Nephron progenitor cell (in vitro differentiated cells): ENCODE measurements at places on chromosomes 13 and 19.

GRCh38 chr13:77544758-77545338, 9.3 kb downstream of the SCEL start:
- no peaks in the 10 kb centered on the region for H3K36me3 ChIP-seq
- DNase-seq, result no peak
- H3K4me1 ChIP-seq, result peaks cover 4% of the 10 kb centered on the region
- peaks cover 6% of the 10 kb centered on the region for H3K27me3 ChIP-seq

GRCh38 chr13:99381766-99382165, 74.6 kb upstream of the GPR183 start:
- H3K27me3 ChIP-seq, result no peaks in the 10 kb centered on the region
- peaks cover 24% of the 10 kb centered on the region for H3K4me1 ChIP-seq
- peaks cover 62% of the 10 kb centered on the region for H3K36me3 ChIP-seq

- H3K4me1 ChIP-seq, result no peaks in the 10 kb centered on the region
- no peaks in the 10 kb centered on the region for H3K36me3 ChIP-seq
- no peak for DNase-seq
- H3K27me3 ChIP-seq, result no peaks in the 10 kb centered on the region
- no peak overlapping the region for H3K27ac ChIP-seq
Measured at GRCh38 chr19:56670961-56671612, 470 bp downstream of the ZNF835 start.

DNA sequence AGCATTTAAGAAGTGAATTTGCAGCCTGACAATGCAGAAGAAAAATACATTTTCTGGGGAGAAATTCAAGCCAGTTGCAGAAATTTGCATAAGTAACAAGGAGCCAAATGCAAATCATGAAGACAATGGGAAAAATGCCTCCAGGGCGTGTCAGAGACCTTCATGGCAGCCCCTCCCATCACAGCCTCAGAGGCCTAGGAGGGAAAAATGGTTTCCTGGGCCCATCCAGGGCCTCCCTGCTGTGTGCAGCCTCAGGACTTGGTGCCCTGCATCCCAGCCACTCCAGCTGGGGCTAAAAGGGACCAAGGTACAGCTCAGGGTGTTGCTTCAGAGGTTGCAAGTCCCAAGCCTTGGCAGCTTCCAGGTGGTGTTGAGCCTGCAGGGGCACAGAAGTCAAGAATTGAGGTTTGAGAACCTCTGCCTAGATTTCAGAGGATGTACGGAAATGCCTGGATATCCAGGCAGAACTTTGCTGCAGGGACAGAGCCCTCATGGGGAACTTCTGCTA, 16.7 kb upstream of the ITM2B start:
- no peak overlapping the region for H3K27ac ChIP-seq
- no peaks in the 10 kb centered on the region for H3K36me3 ChIP-seq
- H3K4me1 ChIP-seq, result peaks cover 5% of the 10 kb centered on the region
- H3K4me3 ChIP-seq, result no peak overlapping the region

- H3K4me1 ChIP-seq, result no peaks in the 10 kb centered on the region
- H3K4me3 ChIP-seq, result no peak overlapping the region
- no peak overlapping the region for H3K27ac ChIP-seq
- H3K27me3 ChIP-seq, result peaks cover 3% of the 10 kb centered on the region
- H3K36me3 ChIP-seq, result no peaks in the 10 kb centered on the region
Measured at GRCh38 chr19:21786936-21787335, 19.6 kb upstream of the ZNF100 start.

DNA sequence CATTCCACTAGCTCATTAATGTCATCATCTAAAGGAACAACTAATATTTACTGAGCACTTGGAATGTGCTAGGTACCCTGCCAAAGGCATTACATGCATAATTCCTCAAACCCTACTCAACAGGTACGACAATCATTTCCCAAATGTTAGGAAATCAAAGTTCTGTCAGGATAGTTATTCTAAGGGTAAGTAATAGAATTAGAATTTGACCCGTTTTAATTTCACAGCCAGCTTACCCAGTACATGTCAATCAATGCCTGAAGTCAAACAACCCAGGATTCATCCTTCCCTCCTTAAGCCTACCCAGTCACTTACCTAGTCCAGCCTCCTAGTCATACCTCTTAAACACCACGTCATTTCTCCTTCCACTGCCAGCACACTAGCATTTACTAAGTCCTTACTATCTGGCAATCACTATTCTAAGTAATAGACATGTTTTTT, 2.4 kb downstream of the LNX2 start:
- H3K36me3 ChIP-seq, result peaks cover 31% of the 10 kb centered on the region
- H3K27me3 ChIP-seq, result no peaks in the 10 kb centered on the region
- DNase-seq, result no peak
- H3K27ac ChIP-seq, result no peak overlapping the region
- peak overlapping the region; percentile 97 for H3K4me3 ChIP-seq
